ENCODE measurements at places on chromosomes 16 and 17.

GRCh38 chr16:27483088-27483437 is 66.7 kb downstream of the GTF3C1 start:
- no peak for DNase-seq

DNA sequence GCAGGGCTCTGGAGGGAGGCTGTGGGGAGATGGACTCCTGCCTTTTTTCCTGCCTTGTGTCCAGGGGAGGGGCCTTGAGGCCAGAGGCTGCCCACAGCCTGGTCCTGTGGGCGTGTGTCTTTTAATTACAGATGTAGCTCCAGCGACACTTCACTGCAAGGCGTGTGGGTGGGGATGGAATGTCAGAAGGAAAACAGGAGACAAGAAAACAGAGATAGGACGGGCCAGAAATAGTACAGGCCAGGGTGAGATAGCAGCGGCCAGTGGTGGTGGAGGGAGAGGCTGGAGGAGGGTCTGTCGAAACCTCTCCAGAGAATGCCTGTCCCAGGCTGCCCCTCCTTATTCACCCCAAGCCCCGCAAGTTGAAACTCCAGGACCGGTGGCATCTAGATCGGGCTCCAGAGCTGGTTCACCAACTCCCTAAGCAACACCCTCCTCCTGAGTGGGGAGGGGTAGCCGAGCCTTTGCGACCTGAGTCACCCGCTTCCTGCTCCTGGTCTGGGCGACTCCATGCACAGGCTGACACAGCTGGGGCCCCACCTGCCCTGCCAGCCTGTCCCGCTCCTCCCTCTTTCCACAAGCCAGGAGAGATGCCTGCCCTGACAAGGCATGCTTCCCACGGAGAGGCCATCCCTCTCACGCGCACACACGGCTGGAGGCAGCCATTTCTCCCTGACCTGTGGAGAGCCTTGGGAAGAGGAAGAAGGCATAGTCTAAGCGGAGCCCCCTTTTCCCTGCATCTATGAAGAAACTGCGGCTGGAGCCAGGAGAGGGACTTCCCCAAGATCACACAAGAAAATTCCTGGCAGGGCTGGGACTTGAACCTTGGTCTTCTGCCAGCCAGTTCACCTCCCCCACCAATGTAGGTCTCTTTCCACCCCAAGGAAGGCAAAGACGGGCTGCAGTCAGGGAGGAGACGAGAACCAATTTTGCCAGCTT is 6.6 kb upstream of the JUP start:
- no peak for DNase-seq

GRCh38 chr17:60804831-60805230 is 127.2 kb downstream of the BCAS3 start:
- DNase-seq = no peak

DNA sequence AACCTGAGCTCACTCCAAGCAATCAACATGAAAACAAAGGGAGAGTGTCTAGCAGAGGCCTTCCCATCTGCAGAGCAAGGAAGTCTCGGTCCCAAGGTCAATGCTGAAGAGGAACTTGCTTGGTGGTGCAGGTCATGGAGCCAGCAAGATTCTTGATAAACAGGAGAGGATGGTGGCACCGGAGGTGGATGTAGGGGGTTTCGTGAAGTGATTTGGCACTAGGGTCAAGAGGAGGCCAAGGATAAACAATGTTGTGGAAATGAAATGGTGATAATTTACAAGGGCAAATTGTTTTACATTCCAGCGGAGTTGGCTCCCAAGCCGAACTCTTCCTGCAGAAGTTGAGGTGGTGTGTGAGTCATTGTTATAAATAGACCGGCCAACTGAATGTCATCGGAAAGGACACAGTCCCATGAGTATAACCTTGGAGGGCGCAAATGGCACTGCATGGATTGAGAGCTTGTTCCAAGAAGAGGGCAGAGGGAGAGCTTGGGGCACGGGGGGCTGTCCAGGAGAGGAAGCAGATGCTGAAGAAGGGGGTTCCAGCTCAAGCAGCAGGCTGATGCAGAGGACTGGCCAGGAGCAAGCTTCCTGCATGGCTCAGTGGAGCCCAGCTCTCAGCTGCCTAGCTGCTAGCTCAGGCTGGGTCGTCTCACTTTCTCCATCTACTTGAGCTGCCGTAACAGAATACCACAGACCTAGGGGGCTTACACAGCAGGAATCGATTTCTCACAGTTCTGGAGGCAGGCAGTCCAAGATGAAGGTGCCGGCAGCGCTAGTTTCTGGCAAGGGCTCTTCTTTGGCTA is 136.6 kb downstream of the COPRS start:
- peak; percentile 61 for DNase-seq

DNA sequence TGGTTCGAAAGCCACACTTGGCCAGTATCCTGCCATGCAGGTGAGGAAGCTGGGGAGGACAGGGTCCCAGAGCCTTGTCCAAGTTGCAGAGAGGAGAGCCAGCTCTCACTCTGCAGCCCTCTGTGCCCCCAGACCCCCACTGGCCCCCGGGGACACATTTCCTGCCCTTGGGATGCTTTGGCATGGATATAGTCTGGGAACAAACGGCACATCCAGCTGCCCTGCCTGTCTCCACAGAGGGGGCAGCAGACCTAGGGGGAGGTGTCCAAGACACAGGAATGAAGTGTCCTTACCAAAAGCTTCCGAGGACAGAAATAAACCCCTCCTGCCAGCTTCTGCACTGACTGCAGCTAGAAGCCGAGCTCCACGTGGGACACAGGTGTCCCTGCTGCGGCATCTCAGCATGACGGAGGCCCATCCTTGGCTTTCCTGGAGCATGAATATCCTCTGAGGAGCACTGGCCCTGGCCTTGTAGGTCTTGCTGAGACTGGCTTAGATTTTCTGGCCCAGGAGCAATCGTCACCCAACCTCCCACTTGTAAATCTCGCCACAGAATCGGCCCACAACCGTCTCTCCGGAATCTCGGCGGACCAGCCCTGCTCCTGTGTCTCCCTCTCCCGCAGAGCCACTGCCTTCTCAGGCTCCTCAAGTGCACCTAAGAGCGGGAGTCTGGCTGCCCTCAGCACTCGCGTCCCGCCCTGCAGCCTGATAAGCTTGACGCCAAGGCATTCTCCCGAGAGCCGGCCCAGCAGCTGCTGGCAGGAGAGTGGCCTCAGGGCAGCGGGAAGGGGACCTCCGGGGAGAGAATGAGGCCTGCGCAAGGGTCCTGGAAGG is 1.1 kb upstream of the CAPN15 start:
- DNase-seq = no peak
